ENCODE measurements at places on chromosomes 13 and 19.

GRCh38 chr13:75985132-75985531 is 349.0 kb downstream of the LMO7 start:
- no peak for DNase-seq

- no peak for DNase-seq
These were observed 419.5 kb upstream of the ARGLU1 start for GRCh38 chr13:106987427-106987785.

DNA sequence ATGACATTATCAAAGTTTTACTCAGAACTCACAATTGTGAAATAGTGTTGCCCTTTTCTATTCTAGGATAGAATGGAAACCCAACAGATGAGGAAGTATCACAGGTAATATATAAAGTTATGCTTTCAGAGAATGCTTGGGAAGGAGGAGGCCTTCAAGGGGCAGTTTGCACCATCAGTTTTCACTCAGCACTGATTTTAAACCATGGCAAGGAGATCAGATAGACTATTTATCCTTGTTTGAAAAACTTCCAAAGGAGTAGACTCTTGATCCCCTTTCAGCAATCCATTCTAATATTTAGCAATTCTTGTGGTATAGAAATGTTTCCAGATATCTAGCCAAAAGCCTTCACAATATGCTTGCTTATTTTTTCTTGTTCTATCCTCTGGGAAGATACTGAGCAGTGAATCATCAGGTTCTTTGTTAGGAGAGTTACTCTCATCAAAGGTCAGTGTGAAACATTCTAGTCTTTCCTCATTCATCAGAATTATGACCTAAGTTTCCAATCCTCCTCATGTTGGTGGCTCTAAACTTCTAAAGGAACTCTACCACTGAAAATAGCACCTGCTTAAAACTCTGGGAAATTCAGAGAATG is 3.8 kb downstream of the GPC6 start:
- DNase-seq = no peak

DNA sequence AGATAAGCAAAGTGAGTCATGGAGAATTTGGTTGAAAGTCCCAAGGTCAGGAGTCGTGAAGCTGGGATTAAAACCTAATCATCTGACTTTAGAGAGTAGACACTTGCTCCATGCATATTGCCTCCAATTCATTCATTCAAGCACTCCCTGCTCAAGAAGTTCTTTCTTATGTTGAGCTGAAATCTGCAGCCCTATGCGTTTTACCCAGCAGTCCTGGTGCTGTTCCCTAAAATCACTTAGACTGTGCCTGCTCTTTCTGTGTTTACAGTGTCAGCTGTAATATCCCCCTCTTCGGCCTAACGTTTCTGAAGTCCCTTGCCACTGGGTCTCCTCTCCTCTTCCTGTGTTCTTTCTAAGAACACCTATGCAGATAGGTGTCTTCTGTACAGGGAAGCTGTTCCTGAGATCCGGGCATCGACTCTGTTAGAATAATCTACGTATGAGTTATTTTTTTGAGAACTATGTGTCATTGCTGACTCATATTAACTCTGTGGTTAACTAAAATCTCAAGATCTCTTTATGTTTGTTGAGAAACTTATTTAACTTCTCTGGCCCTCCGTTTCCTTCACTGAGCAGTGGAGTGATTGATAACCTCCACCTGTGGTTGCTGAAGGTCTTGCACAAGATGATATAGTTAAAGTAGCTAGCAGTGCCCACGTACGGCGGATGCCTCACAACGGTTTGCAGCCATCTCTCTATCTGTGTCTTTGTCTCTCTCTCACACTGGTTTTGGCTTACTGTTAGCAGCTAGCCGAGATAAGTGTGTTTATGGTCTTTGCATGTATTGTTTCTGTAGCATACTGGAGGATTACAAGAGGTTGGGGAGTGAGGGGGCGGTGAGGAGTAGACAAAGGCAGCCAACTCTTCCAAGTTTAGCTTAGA is 4.7 kb downstream of the ALOX5AP start:
- DNase-seq = no peak

DNA sequence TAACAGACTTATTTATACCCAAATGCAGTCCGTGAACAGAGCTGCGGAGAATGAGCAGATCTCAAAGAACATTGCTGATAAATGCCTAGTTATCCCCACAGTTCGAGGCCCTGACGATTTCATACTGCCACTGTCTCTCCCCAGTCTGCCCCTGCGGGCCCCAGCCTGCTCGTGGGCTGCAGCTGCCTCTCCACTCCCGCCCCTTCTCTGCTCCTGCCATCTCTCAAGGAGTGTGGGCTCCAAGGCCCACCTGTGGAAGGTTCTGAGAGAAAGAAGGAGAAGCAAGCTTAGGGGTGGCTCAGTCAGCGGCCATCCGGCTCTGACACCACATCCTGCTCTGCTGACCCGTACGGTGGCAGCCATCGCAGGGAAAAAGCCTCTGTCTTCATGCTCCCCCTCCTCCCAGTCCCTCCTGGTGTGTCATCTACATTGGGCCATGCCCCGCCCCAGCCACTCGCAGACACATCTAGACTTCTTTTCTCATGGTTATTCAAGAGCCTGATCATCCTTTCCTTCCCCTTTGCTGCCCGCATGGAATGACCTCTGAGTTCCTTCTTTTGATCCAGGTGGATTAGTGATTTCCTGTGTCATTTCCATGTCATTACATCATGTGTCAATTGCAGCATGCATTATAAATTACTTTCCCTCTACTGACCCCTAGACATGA is 52.0 kb downstream of the EPS15L1 start:
- DNase-seq = no peak

All from NCI-H187 treated with DMSO at 0.1 percent for 48 hours (cell line).